ENCODE measurements at places on chromosomes 2 and 18. TPM values are rescaled to one million over a fixed set of nuclear protein-coding genes. Genes with fewer than 3 reads are reported as not detected.

The ABHD3 gene
- total RNA-seq: 20.1 TPM

The TEKT4 gene
- total RNA-seq: not detected

The TCF23 gene
- total RNA-seq: not detected

The MOCOS gene
- 5.1 TPM for total RNA-seq

The SLC5A7 gene
- not detected for total RNA-seq

The SCYGR4 gene
- not detected for total RNA-seq

The AOX1 gene
- total RNA-seq: 27.5 TPM

The ASXL3 gene
- not detected for total RNA-seq

The ARHGAP15 gene
- total RNA-seq: 1.9 TPM

The CNNM4 gene
- total RNA-seq: 5.3 TPM

The CIB4 gene
- total RNA-seq: not detected

The FKBP7 gene
- 50.8 TPM for total RNA-seq

The DCAF17 gene
- total RNA-seq: 16.1 TPM

The CD207 gene
- not detected for total RNA-seq

The ORC2 gene
- 17.1 TPM for total RNA-seq

The REG3A gene
- total RNA-seq: not detected

The PRSS56 gene
- not detected for total RNA-seq

The TTN gene
- total RNA-seq: 0.12 TPM

The FBXO36 gene
- total RNA-seq: 6.4 TPM

The CRACDL gene
- total RNA-seq: not detected

The GCKR gene
- total RNA-seq: not detected

The PTGR3 gene
- total RNA-seq: 10.0 TPM

The RGPD8 gene
- total RNA-seq: 3.4 TPM

The TTC31 gene
- 17.5 TPM for total RNA-seq

The POTEJ gene
- not detected for total RNA-seq

The SERPINB7 gene
- total RNA-seq: 10.0 TPM

The ZSWIM2 gene
- not detected for total RNA-seq

The TNS1 gene
- total RNA-seq: 2.5 TPM

The XDH gene
- 0.88 TPM for total RNA-seq

The MAP3K19 gene
- total RNA-seq: not detected

The EHD3 gene
- total RNA-seq: 20.0 TPM

The TGFA gene
- 4.3 TPM for total RNA-seq

The CRYGC gene
- total RNA-seq: not detected

The SLC9A4 gene
- total RNA-seq: not detected

The CETN1 gene
- not detected for total RNA-seq

The LYPD6 gene
- 16.1 TPM for total RNA-seq

The OSBPL6 gene
- total RNA-seq: 10.7 TPM

The C1QL2 gene
- total RNA-seq: not detected

The TFCP2L1 gene
- total RNA-seq: under 0.01 TPM

The ABCG8 gene
- not detected for total RNA-seq

The LBH gene
- total RNA-seq: 6.4 TPM

The CFAP65 gene
- 0.12 TPM for total RNA-seq

The NYAP2 gene
- not detected for total RNA-seq

The DSG4 gene
- total RNA-seq: not detected

The C18orf54 gene
- total RNA-seq: 7.6 TPM

The UGT1A8 gene
- not detected for total RNA-seq

The LRP1B gene
- total RNA-seq: not detected

The FHOD3 gene
- 13.7 TPM for total RNA-seq

Measured in RPMI7951 (cell line).